Skeletal muscle tissue (tissue), 5 donors: ENCODE measurements at places on chromosomes 6 and 20. TPM values are rescaled to one million over a fixed set of nuclear protein-coding genes. Genes with fewer than 3 reads are reported as not detected.

LY6G6D gene
- total RNA-seq = not detected

BPI gene
- total RNA-seq = 1.0 TPM

DEFB132 gene
- not detected for total RNA-seq

HMGA1 gene
- 20.4 TPM for total RNA-seq

CGA gene
- not detected for total RNA-seq

FAM83D gene
- 4.2 TPM for total RNA-seq

CLVS2 gene
- under 0.01 TPM for total RNA-seq

SAPCD1 gene
- 1.0 TPM for total RNA-seq

HRH3 gene
- 0.52 TPM for total RNA-seq

RAET1E gene
- total RNA-seq = 1.0 TPM

GPR31 gene
- not detected for total RNA-seq

SLC22A1 gene
- total RNA-seq = 1.0 TPM

MACROD2 gene
- total RNA-seq = 3.1 TPM

GABRR1 gene
- 0.52 TPM for total RNA-seq

HCRTR2 gene
- total RNA-seq = not detected

TOP1 gene
- 17.2 TPM for total RNA-seq

ROS1 gene
- total RNA-seq = under 0.01 TPM

JAG1 gene
- total RNA-seq = 60.5 TPM

SLC35B2 gene
- 26.1 TPM for total RNA-seq

MYLK2 gene
- total RNA-seq = 21.9 TPM

MCCD1 gene
- not detected for total RNA-seq

SLC17A3 gene
- total RNA-seq = not detected

HLA-DRB1 gene
- 28.7 TPM for total RNA-seq

KHDC1L gene
- total RNA-seq = not detected

PRDM13 gene
- total RNA-seq = not detected

KCNK5 gene
- 1.6 TPM for total RNA-seq

METTL24 gene
- 0.52 TPM for total RNA-seq
